Ovary (tissue), 10 donors: ENCODE measurements at places on chromosomes 16 and 17.

GRCh38 chr17:46139432-46140210 is 53.6 kb downstream of the KANSL1 start:
- no peak for DNase-seq

- DNase-seq, result no peak
These were observed 15.4 kb downstream of the IFT140 start for GRCh38 chr16:1596516-1596915.

- no peak for DNase-seq
These were observed 472.5 kb downstream of the WWOX start for GRCh38 chr16:78571898-78572358.

DNA sequence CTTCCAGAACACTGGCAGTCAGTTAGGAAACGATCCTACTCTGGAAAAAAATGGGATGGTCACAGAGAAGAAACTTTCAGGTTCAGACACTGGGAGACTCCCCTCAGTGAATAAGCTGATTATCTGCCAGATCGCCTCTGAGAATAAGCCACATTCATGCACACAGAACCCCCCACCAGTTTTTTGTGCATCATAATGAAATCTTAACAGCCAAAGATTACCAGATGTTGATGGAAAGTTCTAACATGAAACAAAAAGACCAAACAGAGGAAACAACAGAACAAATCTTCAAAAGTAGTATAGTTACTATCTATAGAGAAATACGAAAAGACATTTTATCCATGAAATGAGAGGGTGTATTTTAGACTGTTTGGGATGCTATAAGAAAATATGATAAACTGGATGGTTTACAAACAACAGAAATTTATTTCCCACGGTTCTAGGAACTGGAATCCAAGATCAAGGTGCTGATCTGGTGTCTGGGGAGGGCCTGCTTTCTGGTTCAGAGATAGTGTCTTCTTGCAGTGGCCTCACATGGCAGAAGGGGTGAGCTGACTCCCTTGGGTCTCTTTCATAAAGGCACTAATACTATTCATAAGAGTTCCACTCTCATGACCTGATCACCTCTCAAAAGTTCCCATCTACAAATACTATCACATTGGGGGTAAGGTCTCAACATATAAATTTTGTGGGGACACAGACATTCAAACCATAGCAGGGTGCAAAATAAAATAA is 8.0 kb upstream of the AMZ2 start:
- no peak for DNase-seq
